ENCODE measurements at places on chromosomes 6 and 20.

- no peak for DNase-seq
These were observed 43.3 kb upstream of the SCGN start for GRCh38 chr6:25608558-25609174.

DNA sequence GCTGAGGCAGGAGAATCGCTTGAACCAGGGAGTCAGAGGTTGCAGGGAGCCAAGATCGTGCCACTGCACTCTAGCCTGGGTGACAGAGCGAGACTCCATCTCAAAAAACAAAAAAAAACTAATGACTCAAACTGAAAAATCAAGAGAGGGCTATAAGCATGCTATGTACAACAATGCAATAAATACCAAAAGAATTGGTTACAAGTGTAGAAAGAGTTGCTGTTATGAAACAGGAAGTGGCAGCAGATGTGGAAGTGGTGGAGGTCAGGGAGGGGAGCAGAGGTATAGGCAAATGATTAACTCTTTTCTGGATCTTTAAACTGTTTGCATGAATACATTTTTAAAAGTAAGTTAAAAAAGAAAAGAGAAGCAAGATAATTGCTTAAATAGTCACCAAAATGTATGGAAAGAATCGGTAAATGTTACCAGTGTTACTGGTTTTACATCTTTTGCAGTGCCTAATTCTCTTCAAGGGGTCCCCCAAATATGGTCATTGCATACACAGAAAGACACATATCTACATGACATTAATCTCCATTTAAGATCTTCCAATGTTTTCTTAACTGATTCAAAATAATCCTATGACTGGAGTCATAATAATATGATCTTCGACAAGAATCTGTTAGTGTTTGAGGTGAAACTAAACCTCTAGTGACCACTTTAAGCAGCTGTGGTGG, 15.0 kb downstream of the CALHM6 start:
- DNase-seq, result no peak

DNA sequence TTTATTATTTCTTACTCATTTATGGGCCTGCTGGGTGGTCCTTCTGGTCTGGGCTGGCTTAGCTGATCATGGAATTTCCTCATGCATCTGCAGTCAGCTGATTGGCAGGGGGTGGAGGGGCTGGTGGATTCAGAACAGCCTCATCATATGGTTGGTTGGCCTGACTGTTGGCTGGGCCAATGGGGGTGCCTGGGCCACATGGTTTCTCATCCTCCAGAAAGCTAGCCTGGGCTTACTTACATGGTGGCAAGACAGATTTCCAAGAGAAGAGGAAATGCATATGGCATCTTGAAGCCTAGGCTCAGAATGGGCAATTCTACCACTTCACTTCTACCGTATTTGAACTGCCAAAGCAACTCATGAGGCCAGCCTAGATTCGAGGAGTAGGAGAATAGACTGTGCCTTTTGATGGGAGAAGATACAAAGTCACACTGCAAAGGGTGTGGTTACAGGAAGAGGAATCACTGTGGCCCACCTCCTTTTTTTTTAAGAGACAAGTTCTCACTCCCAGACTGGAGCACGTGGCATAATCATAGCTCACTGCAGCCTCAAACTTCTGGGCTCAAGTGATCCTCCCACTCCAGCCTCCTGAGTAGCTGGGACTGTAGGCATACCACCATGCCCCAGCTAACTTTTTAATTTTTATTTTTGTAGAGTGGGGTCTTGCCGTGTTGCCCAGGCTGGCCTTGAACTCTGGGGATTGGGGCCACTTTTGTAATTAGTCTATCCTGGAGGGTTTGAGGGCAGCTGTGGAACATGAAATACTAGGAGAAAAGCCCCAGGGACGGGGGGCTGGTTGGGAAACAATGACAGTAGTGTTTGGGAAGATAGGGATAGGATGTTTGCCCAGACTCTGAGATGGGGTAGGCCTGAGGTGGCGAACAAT, 47.6 kb upstream of the RNF24 start:
- no peak for DNase-seq

GRCh38 chr6:14092316-14092715, 25.3 kb upstream of the CD83 start:
- no peak for DNase-seq

DNA sequence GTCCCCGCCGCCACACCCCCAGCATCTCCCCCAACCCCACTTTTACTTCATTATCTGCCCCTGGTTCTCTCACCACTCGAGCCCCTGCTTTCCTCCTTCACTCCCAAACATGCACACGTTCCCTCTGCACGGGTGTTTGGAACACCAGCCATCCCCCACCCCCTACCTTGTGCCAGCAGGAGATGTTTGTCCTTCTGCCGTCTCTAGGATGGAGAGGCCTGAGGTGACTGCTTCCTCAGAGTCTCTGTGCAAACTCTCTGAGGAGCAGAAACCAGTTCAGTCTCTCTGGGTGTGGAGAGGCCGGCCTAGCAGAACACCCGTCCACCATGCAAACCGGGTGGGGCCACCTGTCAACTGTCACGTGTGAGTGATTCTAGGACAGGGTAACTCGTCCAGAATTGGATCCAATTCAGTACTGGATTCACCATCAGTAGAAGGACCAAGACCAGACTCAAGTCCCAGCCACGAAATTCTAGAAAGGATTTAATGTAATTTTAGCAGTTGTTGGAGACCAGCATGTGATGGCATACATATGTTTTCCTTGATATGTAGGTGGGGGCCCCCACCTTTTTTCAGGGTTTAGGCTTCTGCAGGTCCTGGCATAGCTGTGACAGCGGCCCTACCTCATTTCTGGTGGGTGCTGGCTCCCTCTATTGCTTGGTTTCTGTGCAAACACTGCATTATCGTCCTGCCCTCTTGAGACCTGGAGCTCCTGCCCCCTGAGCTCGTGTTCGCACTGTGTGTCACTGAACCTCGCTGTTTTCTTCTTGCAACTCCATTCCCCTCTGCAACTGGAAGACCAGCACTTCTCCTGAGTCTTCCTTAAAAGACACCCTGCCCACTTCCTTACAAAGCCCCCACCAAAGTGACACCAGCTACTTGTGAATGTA, at the start of gene RAET1E:
TSS of gene RAET1E (minus strand) at position 259 of the 890 bp plus-strand sequence. CDS start 7,212 bp downstream, outside the sequence.
- no peak for DNase-seq

GRCh38 chr6:71399279-71399678, 110.7 kb downstream of the OGFRL1 start:
- no peak for DNase-seq

- peak; percentile 77 for DNase-seq
These were observed 85.7 kb upstream of the FOXC1 start for GRCh38 chr6:1524040-1524480.

GRCh38 chr6:29216528-29216927, 45.8 kb downstream of the OR2J2 start:
- DNase-seq, result no peak

DNA sequence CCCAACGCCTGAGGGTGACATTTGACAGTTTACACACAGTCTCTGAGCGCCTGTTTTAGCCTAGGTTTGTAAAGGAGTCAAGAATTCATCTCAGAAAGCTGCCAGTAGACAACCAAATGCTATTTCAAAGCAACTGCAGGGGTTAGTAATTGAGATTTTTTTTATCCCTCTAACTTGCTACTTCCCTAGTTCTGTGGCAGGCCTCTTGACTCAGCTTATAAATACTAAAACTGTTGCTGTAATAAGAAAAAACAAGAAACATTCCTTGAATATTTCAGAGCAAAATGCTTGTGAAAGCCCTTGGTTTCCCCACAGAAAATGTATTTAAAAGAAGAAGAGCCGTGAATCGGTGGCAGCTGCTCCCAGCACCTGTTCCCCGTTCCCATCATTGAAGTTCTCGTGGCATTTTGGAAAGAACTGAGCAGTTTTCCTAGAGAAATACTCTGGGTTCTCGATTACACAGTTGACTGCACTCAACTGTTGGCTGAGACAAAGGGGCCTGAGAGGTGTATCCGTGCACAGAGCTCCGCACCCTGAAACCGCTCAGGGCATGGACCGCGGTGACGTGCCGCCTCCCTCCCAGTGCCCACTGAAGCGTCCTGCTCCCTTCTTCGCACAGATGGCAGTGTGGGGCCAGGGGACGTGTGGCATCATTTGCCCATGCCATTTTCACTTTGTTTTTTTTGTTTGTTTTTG, 20.9 kb downstream of the DLL1 start:
- no peak for DNase-seq

DNA sequence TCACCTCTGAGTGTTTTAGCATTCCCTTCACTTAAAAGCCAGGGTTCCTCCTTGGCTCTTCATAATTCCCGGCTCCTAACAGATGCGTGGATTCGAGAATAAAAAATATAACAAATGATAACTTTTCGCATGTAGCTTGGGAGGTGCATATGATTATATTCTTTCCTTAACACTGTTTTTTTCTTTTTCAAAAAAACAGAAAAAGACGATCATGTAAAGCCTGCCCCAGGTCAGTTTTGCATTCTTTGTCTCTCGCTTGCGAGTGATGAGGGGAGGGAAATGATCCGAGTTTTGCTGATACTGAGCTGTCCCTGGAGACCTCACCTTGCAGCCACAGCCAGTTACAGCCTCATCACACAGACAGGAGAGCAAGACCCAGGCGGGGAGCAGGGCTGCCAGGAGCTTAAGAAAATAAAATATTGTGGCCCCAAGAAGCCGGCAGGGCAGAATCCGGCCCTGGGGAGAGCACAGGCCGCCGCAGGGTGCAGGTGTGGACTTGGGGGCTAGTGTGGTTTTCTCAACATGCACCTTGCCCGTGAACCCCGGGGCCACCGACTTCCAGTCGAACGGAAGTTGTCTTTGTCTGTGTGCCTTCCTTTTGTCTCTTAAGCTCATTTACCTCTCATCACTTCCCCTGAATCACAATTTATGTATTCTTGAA, 301.8 kb downstream of the TAF4 start:
- no peak for DNase-seq

DNA sequence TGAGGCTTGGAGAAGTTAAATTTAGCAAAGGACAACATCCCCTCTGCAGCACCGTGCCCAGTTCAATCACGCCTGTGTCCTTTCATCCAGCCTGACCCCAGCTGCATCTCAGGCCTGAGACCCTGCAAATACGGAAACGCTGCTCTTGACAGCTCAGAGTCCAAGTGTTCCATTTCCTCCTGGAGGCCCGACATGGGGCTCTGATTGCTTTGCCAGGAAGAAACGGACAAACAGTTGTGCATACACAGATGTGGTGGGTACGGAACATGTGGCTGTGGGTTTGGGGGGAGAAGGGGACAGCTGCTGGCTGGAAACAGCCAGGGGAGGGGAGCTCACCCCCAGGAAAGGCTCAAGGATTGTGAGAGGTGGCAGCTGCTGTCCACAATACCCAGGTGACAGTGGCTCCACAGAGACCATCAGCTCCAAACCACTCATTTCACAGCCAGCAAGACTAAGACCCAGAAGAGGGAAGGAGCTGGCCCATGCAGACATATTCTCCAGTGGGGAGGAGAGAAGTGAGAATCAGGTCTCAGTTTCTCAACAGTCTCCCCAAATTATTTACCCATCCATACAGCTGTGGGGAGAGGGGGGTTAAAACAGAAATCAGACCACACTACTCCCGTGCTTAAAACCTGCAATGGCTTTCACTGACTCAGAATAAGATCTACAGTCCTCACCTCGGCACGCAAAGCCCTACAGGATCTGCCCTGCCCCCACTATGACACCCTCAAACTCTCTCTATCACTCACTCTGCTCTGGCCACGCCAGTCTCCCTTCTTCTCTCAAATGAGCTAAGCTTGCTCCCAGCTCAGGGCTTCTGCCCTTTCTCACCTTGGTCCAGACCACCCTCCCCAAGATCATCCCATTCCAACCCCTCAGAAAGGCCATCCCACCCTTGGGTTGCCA, 89.1 kb downstream of the PREX1 start:
- no peak for DNase-seq

DNA sequence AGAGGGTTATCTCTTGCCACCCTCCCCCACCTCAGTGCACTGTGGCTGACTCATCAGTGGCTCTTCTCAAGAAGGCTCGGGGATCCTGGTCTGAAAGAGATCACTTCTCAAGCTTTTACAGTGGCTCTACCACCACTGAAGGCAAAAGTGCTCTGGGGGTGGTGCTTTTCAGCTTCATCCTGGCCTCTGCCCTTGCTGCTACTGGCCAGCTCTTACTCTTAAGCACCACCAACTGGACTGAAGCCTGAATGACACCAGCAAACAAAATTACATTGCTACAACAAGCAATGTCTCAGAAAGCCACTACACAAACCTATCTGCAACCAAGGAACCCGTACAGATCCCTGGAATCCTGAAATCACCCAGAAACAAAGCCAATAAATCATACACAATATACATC, 402.1 kb downstream of the EPHA7 start:
- no peak for DNase-seq

DNA sequence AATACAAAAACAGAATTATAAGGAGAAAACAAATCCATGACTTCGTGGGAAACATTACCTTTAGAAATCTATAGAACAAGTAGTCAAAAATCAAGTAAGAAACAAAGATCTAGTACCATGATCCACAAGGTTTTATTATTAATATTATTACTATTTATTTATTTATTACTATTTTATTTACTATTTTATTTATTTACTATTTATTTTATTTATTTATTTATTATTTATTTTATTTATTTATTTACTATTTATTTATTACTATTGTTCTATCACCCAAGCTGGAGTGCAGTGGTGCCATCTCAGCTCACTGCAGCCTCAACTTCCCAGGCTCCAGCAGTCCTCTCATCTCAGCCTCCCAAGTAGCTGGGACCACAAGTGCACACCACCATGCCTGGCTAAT, 13.5 kb upstream of the ELMO2 start:
- no peak for DNase-seq

- DNase-seq, result no peak
These were observed 92.7 kb upstream of the LY86 start for GRCh38 chr6:6495851-6496250.

DNA sequence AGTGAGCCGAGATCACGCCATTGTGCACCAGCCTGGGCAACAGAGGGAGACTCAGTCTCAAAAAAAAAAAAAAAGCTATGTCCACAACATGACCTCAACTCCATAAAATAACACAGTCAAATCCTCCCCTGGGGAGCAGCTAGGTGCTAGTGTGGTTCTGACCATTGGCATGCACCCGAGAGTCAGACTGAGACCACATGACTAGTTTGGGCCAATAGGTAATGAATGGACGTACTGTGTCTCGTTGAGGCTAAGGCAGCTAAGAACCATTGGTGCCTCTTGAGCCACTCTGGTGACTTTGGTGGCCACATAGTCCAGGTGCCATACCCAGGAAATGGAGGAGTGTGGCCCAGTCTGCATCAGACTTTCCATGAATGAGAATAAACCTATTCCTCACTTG, 40.3 kb downstream of the ATP9A start:
- no peak for DNase-seq

- DNase-seq, result no peak
These were observed 209.3 kb upstream of the CST7 start for GRCh38 chr20:24739746-24740145.

DNA sequence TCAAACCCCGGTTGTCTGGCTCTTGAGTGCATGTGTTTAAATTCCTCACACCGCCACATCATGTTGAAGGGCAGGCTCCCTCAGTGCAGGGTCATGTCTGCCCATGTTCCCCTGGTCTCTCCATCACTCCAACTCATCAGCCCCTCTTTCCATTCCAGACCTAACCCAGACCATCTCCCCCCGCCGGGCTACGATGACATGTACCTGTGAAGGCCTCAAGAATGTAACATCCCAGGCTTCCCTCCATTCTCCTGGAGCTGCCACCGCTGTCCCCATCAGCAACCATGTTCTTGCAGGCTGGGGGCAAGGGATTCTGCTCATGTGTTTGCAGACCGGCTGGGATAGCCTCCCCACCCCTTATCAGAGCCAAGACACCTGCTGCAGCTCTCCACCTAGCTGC, 19.9 kb downstream of the TMEM74B start:
- DNase-seq, result no peak
